ENCODE measurements at places on chromosomes 16 and 17. TPM values are rescaled to one million over a fixed set of nuclear protein-coding genes. Genes with fewer than 3 reads are reported as not detected.
A peak's percentile ranks its signal among the peaks of the same experiment; 100 is the strongest.

FAM20A gene
- 20.5 TPM for total RNA-seq

CDRT15L2 gene
- total RNA-seq: not detected

ADGRG3 gene
- total RNA-seq: 0.07 TPM

- DNase-seq: peak; percentile 82
Measured at GRCh38 chr17:79808763-79809529, 12.1 kb upstream of the CBX8 start.

DPEP3 gene
- total RNA-seq: 0.03 TPM

- no peak for DNase-seq
Measured at GRCh38 chr17:1050996-1051925, 54.3 kb downstream of the TIMM22 start.

CCL17 gene
- not detected for total RNA-seq

CCL13 gene
- not detected for total RNA-seq

- DNase-seq: no peak
Measured at GRCh38 chr17:12877953-12878669, 88.8 kb downstream of the ARHGAP44 start.

MMP28 gene
- not detected for total RNA-seq

CCL11 gene
- not detected for total RNA-seq

- DNase-seq: peak; percentile 86
Measured at GRCh38 chr17:45852535-45853297, 8.0 kb downstream of the SPPL2C start.

TBC1D3C gene
- total RNA-seq: 0.03 TPM

DNA sequence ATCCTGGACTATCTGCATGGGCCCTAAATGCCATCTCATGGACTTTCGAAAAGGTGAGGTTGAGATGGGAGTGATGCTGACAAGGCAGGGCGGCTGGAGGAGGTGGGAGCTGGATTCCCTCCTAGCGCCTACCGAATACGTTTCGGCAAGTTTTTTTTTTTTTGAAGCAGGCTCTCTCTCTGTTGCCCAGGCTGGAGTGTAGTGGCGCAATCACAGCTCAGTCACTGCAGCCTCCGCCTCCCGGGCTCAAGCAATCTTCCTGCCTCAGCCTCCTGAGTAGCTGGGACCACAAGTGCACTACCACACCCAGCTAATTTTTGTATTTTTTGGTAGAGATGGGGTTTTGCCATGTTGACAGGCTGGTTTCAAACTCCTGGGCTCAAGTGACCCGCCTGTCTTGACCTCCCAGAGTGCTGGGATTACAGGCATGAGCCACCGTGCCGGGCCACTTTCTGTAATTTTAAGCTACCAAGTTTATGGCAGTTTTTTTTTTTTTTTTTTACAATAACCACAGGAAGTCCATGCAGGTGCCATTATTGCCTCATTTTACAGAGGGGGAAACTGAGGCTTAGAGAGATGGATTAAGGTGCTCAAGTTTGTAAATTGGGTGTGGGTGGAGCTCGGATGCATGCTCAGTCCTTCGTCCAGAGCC lies 246.4 kb downstream of the PRKCA start:
- no peak for DNase-seq

DNA sequence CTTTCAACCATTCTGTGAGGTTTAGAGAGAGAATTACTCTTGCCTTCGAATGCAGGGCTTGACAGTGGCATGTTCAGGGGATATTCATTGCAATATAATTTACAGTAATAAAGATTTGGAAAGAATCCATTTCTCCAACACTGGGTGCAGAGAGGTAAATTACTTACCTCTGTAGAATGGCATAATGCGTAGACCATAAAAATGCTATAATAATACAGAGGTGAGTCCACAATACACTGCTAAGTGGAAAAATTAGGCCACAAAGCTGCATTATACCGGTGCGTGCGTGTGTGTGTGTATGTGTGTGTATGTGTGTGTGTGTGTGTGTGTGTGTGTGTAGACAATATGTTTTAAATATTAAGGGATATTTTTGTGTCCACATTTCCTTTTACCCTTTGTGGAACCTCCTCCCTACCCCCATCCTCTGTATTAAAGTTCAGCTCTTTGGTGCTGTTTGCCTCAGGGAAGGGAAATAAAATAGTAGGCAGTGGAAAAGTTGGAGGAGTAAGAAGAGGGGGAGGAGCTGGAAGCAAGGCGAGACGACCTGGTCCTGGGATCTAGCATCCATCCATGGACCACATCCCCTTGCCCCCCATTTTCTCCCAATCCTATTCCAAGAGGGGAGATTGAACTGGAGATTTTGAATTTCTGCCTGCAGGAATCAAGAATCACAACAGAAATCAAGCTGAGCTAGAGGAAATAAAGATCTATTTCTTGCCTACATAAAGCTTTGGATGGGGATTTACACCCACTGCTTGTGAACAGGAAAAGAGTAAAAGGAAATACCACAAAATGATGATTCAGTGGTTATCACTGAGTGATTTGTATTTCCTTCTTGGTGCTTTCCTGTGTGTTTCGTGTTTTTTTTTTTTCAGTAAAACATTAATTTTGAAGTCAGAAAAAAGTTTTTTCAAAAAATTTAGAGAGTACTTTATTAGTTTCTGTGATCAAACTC lies 124.8 kb downstream of the RGS9 start:
- no peak for DNase-seq

- DNase-seq: peak; percentile 6
Measured at GRCh38 chr16:67384778-67385510, 8.4 kb downstream of the TPPP3 start.

DNA sequence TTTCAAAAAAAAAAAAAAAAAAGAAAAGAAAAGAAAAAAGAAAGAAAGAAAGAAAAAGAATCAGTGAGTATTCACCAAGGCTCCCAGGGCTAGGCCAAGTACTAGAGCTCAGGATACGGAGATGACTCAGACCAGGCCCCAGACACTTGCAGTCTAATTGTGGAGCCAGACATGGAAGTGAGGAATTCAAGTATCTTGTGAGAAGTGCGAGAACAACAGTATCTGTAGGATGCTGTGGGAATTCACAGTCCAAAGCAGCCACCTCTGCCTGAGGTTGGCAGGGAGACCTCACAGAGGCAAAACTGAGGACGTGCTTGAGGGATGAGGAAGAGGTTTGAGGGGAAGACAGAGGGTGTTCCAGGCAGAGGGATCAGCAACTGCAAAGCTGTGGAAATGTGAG lies 14.0 kb upstream of the ALDOA start:
- DNase-seq: no peak

ENO3 gene
- total RNA-seq: 25.7 TPM

PDILT gene
- not detected for total RNA-seq

PRKCB gene
- 0.80 TPM for total RNA-seq

DNA sequence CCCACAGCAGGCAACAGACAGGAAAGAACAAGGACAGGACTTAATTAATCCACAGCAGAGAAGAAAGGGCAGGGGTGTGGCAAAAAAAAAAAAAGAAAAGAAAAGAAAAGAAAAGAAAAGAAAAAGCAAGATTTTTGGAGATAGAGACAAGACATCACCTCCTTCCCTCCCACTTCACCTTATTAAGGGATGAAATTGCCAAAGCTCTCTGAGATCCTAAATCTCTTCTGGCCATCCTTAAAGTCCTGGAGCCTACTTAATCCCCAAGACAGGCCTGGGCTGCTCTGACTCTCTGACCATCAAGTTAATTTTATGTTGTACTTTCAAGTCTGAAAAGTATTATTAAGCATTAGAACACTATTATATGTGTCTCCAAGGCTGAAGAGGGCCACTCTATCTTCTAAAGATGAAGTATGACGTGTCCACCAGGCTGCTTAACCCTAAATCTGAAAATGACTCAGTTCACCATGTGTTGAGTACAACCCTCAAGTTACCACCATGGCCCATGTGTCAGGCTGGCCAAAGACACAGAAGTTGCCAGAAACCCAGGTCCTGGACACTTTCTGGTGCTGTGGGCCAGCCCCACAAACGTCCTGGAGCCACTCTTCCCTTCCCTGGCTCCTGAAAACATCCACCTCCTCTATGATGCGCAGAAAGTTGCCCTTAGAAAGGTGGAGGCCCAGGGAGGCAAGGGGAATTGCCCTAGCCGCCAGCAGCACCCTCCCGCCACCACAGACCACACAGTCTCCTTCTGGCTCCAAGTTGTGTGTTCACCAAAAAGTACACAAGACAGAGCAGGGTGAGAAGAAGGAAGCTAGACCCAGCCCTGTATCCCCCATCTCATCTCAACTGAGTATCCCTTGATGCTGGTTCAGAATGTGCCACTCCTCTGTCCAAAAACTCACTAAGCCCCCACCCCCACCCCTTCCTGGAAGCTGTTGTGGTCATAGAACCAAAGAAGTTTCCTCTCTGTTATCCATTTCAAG lies 2.7 kb downstream of the SOCS1 start:
- DNase-seq: no peak

STAT5A gene
- 13.2 TPM for total RNA-seq

DNA sequence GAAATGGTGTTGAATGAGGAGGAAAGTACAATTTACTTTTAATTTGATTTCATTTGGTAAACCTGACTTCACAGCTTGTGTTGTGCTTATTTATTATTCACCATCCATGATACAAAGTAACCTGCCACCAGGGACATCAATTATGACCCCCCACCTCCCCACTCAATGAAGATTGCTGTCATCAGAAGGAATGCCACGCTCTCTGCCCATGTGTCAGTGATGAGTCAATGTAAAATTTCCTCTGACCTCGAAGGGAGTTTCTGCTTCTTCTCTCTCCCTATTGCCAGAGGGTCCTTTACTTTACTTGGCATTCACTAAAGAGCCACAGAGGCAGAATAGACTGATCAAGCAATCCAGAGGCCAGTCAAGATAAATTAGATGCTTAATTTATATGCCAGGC lies 759.7 kb downstream of the CDH11 start:
- DNase-seq: no peak

CTF1 gene
- total RNA-seq: 2.0 TPM

ERN2 gene
- 3.2 TPM for total RNA-seq

DNA sequence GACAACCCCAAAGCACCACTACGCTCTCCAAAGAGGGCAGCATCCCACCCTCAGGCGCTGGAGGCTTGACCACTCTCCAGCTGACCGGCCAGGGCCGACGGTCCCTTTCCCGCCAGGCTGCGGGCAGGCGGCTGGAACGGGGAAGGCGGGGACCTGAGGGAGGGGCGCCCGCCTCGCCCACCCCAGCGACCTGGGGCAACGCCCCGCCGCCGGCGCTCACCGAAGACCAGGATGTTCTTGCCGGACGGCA lies 431 bp downstream of the DYNC1LI2 start:
- peak; percentile 84 for DNase-seq

DNA sequence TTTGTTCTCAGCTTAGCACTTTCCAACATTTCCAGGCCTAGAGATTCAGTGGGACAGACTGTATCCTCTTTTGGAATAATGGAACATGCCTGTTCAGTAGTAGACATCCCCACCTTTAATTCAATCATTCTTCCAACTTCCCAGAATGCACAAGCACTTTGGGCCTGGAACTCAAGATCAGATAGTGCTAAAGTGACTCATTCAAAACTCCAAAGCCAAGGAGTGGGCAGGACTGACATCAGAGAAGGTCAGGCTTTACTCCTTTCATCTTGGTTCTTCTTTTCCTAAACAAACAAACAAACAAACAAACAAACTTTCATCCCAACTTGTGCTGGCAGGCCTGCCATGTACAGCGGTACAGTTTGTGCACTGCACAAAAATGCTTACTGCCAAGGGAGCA lies 172.0 kb downstream of the AXIN2 start:
- DNase-seq: no peak

DNA sequence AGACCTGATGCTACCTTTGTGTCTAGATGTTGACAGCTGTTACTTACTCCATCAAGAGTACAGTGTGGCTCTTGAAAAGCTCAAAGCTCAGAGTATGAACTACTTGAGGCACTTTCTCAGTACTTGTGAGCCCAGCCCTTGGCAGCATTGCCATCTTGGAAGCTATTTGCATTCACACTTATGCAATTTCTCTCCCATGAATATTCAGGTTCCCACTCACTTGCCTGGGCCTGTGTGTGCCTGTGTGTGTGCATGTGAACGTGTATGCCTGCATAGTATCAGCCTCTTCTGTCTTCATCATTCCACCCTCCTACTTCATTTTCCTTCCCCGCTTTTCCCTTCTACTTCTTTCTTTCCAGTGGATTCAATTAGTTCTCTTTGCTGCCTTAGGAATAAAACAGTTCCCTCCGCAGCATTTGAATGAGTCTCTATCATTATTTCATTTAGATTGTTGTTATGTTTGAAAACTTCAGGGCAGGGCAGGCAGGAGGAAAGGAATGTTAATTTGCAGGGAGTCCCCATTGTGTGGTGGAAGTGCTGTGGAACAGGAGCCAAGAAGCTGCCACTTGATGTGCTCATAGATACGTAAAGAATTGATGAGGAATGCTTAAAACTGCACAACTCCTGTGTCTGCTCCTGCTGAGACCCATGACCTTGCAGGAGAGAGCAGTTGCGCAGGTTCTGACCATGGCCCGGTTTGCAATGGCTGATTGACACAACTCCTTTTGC lies 58.9 kb downstream of the HS3ST4 start:
- DNase-seq: no peak

TEX19 gene
- 1.9 TPM for total RNA-seq

MMP15 gene
- total RNA-seq: 58.2 TPM

C16orf96 gene
- total RNA-seq: 0.41 TPM

DNA sequence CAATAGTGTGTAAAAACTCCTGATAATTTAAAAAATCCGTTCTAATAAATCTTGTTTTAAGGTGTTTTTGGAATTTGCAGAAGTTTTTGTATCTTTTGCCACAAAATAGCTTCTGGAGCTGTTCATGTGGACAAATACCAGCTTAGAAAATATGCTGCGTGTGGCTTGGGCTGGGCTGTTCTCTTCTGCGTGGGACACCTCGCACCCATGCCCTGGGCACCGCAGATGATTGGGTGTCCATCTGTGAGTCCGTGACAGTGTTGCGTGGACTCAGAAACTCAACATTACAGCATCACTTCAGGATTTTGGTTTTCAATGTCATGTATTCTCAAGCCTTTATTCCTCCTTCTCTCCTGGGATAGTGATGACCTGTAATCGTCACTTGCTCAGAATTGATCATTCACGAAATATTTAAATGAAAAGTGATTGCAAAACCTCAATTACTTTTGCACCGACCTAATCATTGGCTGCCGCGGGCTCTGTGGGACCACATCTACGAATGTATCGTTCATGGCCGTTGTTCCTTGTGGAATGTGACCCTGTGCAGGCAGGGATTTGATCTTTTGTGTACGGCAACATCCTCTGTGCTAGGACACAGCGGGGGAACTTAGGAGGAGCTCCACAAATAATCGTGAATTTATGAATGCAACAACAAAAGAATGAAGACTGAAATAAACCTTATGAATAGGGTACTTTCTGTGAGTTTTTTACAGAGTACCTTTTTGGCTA lies 210.3 kb upstream of the FOXF1 start:
- no peak for DNase-seq

CCL14 gene
- not detected for total RNA-seq

C16orf54 gene
- not detected for total RNA-seq

SLC16A5 gene
- total RNA-seq: 28.2 TPM

TM4SF5 gene
- not detected for total RNA-seq

DNA sequence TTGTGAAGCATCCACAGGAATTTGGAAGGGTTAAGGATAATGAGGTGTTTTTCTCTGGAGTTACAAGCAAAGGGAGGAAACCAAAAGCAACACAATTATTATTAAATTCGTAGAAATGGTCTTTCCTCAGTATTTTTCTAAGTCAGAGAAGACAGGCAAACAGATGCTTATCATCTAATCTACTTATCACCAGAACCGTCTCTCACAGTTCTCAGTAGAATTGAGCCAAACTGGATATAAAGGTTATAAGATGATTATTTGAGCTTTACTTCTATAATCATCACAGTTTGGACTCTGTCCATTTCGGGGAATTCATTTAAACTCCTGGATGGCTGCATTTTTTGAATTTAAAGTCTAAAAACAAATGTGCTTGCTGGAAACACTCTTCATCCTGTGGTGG lies 245.0 kb downstream of the KCNJ2 start:
- DNase-seq: no peak

GRCh38 chr17:61410141-61411010 lies 10.7 kb downstream of the TBX2 start:
- peak; percentile 62 for DNase-seq

CHD9NB gene
- 2.0 TPM for total RNA-seq

GRCh38 chr17:15958484-15958854 lies 13.5 kb downstream of the ADORA2B start:
- DNase-seq: no peak

All from H7 (cell line).